ENCODE measurements at places on chromosomes 3 and 15.

DNA sequence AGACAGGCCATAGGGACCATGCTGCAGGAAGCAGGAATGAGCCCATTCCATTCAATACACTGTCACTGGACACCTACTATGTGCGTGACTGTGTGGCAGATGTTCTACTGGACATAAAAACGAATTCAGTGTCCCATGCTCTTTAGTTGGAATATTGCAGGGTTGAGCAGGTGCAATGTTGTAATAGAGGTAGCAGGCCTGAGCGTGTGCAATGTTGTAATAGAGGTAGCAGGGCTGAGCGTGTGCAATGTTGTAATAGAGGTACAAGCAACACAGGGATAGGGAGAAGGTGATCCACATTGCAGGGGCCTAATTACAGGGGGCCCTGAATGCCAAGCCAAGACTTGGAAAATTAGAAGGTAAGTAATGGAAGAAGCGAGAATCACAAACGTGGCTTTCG is 261.4 kb upstream of the HES1 start:
- DNase-seq: no peak

GRCh38 chr15:55649058-55649423 is 60.9 kb upstream of the PYGO1 start:
- DNase-seq: peak; percentile 33

GRCh38 chr15:74182131-74182530 is 8.6 kb downstream of the ISLR start:
- no peak for DNase-seq

DNA sequence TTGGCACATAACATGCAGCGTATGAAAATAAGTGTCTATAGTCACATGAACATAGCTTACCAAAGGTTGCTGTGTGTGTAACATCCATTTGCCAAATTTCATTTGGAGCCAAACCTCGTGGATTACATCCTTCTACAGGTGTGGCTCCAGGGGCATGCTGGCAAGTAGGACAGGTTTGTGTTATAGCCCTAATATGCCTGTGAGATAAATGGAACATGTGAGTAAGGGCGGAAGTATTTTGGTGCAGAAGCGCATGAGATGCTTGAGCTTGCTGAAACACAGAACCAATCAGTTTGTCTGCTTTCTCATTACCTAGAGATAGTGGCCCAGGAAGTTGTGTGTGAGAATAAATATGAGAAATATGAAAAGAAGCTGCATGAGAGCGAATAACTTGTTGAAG is 21.8 kb upstream of the XCR1 start:
- DNase-seq: no peak

DNA sequence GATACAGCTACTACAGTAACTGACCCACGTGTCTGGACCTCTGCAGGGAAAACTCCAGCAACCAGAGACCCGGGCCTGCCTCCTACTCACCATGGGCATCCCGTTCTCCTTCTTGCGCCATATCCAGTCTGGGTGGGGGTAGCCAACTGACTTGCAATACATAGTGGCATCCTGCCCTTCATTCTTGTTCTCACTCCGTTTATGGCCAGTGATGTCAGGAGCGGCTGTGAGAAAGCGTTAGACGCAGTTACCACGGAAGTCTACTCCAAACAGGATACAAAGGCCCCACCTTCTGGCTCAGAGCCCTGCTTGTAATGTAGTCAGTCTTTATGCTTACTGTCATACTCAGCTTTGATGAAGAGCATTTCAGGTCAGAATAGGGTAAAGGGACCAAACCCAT is 59.6 kb downstream of the NPTN start:
- DNase-seq: no peak

DNA sequence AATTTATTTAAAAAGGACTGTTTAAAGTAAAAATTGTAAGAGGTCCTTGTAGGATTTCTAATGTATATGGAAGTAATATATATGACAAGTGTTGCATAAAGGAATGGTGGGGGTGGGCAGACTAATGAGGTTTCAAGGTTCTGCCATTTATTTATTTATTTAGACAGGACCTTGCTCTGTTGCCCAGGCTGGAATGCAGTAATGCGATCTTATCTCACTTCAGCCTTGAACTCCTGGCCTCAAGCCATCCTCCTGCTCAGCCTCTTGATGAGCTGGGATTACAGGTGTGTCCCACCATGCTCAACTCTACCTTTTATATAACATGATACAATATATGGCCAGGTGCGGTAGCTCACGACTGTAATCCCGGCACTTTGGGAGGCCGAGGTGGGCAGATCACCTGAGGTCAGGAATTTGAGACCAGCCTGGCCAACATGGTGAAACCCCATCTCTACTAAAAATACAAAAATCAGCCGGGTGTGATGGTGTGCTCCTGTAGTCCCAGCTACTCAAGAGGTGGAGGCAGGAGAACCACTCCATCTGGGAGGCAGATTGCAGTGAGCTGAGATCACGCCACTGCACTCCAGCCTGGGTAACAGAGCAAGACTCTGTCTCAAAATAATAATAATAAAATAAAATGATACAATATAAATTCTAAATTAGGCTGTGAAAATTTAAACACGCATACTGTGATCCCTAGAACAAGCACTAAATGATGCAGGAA is 33.8 kb upstream of the IGF2BP2 start:
- DNase-seq: no peak

DNA sequence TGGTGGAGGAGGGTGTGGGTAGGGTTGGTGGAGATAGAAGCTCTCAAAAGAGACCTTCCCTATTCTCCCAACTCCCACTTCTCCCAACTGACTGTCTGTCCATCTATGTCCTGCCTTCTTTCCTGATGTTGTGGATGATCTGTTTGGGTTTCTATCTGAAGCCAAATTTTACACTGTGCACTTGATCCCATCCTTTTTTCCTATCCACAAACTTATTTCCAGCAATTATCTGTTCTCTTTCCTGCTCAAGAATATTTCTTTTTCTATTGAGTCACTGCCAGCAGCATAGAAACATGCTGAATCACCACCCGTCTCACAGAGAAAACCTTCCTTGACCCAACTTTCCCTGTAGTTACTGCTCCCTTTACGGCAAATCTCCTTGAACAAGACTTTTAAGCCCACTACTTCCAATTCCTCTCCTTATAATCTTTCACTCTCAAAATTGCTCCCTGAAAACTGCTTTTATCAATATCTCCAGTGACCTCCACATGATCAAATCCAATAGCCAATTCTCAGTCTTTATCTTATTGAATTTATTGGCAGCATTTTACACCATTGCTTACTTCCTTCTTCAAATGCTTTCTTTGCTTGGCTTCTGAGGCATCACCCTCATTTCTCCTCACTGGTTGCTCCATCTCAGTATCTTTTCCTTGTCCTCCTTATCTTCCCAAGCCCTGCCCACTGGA is 141.2 kb upstream of the SLC7A14 start:
- peak; percentile 90 for DNase-seq

DNA sequence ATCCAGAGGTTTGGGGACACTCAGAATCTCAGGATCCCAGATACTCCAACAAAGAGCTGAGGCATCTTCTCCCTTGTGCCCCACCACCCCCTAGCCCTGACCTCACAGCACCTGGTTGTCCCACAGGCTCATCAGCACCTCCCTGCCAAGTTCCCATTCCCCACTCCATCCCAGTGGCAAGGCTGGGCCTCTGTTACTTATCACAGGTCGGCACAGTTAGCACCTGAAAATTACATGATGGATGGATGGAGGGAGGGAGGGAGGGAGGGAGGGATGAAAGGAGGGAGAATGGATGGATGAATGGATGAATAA is 12.8 kb downstream of the MYL3 start:
- no peak for DNase-seq

DNA sequence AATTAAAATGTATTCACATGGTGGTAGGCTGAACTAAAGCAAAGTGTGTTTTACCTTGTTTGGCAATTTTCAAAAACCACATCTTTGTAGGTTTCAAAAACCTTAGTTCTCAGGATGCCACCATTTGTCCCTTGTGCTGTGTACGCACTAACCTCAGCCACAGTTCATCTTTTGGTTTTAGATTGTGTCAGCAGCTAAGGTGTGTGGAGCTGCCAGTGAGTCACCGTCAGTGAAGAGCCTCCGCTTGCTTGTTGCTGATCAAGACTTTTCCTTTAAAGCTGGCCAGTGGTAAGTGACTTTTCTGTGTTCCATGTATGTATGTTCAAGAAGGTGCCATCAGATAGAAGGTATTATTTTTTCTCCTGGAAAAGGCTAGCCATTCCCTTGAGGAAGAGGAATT is 21.1 kb downstream of the OXNAD1 start:
- no peak for DNase-seq

GRCh38 chr3:177838766-177839350 is 641.6 kb upstream of the TBL1XR1 start:
- DNase-seq: no peak

- no peak for DNase-seq
Measured at GRCh38 chr3:27639271-27639670, 82.9 kb downstream of the EOMES start.

DNA sequence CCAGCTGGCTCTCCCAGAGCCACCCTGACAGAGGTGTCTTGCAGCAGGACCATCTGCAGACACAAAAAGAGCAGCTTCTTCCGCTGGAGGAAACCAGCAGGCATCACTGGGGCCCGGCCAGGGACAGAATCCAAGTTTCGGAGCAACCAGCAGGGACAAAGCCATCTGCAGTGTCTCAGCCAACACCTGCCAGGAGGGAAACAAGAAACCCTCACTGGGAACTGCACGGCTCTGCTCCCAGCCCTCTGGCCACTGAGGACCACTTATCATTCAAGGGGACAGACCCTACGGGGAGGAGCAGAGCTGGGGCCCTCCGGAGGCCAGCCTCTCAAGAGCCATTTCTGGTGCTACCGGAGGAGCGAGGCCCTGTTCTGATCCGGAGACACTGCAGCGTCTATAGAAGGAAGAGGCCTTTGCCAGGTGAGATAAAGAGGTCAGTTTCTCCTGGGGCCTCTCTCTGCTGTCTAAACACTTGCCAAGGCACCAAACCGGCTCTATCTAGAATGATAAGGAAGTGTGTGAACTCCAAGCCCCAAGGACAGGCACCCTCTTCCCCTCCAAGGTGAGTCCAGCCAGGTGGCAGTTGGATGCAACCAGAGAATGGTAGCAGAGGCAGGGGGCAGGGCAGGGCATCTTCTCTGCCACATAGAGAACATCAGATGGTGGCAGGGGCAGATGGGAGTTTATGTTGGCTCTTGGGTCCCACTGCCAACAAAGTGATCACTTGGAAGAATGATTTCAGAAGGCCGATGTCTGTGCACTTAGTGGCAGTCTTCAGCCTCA is 89.0 kb downstream of the CHSY1 start:
- no peak for DNase-seq

DNA sequence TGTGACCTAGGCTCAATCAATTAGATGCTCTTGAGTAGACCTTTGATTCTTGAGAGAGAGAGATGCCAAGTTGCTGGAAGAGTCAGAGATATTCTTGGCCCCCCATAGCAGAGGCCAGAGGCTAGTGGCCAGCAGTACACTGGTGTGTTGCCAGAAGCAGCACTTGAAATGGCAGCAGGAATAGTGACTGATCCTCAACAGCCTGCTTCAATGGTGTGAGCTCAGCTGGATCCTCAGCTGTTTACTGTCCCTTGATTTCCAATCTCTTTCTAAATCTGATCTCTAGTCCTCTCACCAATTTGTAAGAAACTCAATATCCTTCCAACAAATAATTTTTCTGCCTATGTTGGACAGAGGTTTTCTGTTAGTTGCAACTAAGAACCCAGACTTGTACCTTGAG is 170.3 kb upstream of the CCDC54 start:
- no peak for DNase-seq

GRCh38 chr15:57824186-57824585 is 117.7 kb downstream of the POLR2M start:
- DNase-seq: no peak

- no peak for DNase-seq
Measured at GRCh38 chr3:160124224-160124623, 101.0 kb upstream of the C3orf80 start.

DNA sequence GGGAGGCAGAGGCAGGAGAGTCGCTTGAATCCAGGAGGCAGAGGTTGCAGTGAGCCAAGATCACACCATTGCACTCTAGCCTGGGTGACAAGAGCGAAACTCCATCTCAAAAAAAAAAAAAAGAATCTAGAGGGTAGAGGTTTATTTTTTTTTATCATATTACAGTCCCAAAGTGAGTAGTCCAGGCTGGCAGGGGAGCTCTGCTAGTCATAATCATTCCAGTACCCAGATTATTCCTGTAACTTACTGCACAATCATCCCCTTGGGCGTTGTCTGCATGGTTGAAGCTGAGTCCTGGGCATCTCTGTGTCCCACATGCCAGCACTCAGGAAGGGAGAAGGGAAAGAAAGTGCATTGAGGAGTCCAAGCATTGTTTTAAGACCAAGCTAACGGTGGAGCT is 8.5 kb downstream of the CRELD1 start:
- no peak for DNase-seq

- DNase-seq: no peak
Measured at GRCh38 chr15:77578641-77579372, 53.9 kb downstream of the LINGO1 start.

- no peak for DNase-seq
Measured at GRCh38 chr3:140848666-140849065, 93.0 kb upstream of the SLC25A36 start.

Measured in RCC 7860 (cell line).